ENCODE measurements at places on chromosomes 3 and 15. TPM values are rescaled to one million over a fixed set of nuclear protein-coding genes. Genes with fewer than 3 reads are reported as not detected.

- no peak for DNase-seq
Measured at GRCh38 chr3:81782585-81782984, 21.1 kb upstream of the GBE1 start.

GRCh38 chr3:172666873-172667694 lies 43.8 kb downstream of the NCEH1 start:
- DNase-seq = peak; percentile 57

DNA sequence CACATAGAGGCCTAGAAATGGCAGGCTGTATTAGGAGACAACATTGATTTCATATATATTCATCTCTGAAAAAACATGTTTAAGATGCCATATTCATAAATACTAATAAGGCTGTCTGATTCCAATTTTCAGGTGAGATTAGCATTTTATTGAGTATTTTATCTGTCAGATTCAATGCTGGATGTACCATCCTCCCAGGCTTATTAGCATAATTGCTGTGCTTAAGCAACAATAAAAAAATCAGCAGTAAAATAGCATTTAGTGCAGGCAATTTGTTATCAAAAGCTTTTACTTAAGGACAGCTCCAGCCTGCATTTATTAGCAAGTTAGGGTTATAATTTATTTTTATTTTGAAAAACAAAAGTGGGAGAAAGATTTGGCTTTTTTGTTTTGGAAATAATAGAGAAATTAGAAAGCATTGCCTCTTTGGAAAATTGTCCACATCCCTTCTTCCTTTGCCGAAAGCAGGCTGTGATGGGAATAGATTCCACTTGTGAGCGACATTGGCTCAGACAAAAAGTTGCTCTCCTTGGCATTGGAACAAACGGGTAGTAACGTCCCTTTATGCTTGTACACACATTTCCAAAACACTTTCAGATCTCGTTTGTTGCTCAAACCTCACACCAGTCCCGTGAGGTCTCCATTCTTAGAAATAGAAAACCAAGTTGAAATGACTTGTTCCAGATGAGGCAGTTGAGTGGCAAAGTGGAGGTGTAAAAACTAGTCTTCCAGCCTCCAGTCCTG lies 134.0 kb downstream of the LPP start:
- no peak for DNase-seq

GRCh38 chr3:95228416-95228815 lies 1165.6 kb downstream of the NSUN3 start:
- DNase-seq = no peak

DNA sequence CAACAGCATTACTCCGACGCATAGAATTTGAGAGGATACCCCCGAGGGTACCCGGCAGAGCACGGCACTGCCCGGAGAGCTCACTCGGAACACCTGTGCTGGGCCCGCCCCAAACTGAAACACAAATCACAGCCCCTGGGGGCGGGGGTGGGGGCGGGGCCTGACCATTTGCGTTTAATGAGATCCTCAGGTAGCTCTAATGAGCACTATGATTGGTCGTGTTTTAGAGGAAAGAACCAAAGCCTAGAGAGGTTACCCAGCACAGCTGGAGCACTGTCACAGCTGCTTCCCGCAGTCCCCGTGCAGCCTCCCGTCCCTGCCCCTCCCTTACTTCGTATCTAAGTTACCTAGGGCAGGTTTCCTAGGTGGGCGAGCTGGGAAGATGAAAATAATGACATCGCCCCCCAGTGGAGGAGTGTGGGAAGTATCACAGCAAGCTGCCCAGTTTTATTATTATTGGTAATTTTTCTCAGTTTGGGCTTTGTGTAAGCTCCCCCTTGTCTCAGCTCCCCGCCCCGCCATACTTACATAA lies 187.1 kb downstream of the PDE8A start:
- DNase-seq = no peak

GRCh38 chr3:106276755-106277612 lies 408.2 kb upstream of the CBLB start:
- DNase-seq = no peak

- DNase-seq = no peak
Measured at GRCh38 chr3:136546720-136547119, 205.5 kb downstream of the STAG1 start.

GRCh38 chr3:10774129-10774670 lies 41.8 kb upstream of the SLC6A11 start:
- no peak for DNase-seq

DNA sequence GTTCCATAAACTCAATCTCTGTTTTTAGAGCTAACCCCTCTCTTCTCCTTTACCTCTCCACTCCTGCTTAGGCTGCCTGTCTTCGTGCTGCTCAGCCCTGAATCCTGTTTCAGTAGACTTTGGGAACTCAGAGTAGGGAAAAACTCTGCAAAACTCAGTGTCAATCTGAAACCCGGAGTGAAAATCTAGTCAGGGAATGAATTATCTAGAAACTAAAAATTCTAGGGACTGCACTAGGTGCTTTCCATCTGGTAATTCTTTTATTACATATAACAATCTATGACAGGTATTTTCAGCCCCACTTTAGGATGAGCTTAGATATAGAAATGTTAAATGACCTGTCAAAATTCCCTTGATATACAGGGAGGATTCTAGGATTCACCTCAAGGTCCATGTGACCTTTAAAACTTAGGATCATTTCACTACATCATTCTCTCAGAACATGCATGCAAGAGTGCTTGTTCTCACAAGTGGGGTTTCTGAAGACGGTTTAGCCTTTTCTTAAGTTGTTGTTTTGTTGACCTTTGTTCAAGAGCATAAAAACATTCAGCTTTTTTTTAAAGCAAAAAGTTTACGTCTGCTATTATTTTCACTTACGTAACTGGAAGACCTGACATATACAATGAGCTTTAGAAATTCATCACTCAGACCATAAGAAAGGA lies 108.2 kb upstream of the MBNL1 start:
- no peak for DNase-seq

GRCh38 chr15:27813139-27813538 lies 286.0 kb downstream of the OCA2 start:
- no peak for DNase-seq

- DNase-seq = no peak
Measured at GRCh38 chr3:149234671-149235245, 13.1 kb upstream of the CP start.

GRCh38 chr15:66100761-66101160 lies 152.8 kb downstream of the MEGF11 start:
- DNase-seq = no peak

DNA sequence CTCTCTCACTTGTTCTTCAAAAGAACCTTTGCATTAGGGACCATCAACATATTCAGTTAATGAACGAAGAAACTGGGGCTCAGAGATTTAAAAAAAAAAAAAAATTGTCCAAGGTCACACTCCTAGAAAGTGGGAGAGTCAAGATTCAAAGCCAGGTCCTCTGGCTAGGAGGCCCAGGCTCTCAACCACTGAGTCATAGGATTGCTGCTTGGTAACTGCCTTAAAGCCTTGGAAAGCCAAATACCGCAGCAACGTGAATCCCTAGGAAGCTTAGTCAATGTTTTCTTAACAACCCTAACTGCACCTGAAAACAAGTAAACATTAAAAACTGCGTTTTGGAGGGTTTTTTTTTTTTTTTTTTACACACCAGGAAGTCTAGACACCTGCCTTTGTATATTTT lies 156.8 kb downstream of the WNT5A start:
- DNase-seq = no peak

DNA sequence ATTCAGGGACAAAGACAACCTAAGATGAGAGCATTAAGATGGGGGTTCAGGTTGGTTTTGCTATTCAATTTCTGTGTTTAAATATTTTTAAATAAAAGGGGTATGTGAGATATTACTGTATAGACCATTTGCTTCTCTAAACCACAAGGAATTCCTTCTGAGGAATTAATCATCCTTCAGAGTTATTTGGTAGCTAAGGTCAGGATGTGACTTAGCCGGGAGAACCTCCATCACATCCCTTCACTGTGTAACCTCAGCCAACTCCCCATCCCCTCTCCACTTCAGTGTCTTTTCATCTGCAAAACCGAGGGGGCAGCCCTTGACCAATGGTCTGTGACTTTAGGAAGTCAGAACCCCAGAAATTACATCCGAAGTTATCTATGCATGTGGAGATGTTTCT lies 48.7 kb upstream of the SKOR1 start:
- no peak for DNase-seq

GRCh38 chr3:128416578-128417211 lies 50.0 kb downstream of the DNAJB8 start:
- no peak for DNase-seq

DNA sequence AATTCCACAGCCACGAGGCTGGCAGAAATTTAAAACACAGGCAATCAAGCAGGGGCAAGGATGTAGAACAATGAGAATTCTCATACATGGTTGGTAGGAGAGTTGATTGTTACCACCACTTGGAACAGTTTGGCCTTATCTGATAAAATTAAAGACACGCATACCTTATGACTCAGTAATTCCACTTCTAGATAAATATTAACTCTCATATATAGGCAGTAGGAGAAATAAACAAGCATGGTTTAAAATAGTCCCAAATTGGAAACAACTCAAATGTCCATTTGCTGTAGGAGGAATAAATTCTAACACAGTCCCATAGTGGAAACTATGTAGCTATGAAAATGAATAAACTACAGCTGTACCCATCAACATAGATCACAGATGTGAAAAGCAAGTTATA lies 42.3 kb upstream of the USP3 start:
- no peak for DNase-seq

DNA sequence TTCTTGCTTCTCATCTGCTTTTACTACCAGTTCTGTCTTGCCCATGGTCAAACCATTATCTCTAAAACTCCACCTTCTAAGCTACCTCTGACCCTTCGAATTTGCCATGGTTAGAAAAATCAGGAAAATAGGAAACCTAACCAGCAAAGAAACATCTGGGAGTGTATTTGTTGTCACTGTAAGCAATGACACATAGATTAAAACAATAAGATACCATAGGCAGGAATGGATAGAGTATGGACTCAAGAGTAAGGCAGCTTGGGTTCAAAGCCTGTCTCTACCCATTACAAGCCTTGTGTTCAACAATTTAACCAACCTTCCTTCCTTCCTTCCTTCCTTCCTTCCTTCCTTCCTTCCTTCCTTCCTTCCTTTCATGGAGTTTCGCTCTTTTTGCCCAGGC lies 34.9 kb downstream of the CRTC3 start:
- DNase-seq = no peak

- no peak for DNase-seq
Measured at GRCh38 chr3:57918123-57918837, 89.9 kb upstream of the FLNB start.

DNA sequence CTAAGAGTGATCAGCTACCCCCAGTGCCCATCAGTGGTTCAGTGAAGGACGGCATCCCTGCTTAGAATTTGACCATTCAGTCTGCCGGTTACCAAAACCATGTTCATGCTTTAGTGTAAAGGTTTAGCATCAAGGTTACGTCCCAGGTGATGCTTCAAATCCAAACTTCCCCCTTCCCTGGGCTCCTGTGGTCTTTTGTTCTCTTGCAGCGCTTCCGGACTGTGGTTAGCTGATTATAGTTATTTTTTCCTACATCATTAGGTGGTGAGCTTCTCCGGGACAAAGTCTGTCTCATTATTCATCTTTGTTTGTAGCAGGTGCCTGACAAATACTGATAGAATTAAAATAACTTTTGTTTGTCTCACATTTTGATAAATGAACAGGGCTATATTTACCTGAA lies 28.3 kb upstream of the MYZAP start:
- no peak for DNase-seq

GRCh38 chr15:59587085-59587826 lies 24.3 kb upstream of the GCNT3 start:
- DNase-seq = no peak

DNA sequence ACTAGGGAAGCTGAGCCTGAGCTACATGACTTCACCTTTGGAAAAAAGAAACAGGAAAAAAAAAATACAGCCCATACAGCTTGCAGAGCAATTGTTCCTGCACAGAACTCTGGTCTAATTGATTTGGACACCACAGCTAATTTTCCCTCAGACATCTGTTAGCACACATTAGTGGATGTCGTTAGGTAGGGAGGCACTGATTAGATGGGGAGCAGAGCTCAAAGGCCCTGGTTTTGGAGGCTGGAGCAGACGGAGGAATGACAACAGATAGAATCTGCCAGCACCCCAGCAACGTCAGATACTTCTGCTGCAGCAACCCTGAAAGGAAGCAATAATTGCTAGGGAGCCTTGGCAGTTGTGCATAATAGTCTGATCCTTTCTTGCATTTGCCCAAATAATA lies 398.9 kb downstream of the LSAMP start:
- DNase-seq = no peak

GRCh38 chr3:150117076-150117475 lies 146.4 kb upstream of the PFN2 start:
- no peak for DNase-seq

DNA sequence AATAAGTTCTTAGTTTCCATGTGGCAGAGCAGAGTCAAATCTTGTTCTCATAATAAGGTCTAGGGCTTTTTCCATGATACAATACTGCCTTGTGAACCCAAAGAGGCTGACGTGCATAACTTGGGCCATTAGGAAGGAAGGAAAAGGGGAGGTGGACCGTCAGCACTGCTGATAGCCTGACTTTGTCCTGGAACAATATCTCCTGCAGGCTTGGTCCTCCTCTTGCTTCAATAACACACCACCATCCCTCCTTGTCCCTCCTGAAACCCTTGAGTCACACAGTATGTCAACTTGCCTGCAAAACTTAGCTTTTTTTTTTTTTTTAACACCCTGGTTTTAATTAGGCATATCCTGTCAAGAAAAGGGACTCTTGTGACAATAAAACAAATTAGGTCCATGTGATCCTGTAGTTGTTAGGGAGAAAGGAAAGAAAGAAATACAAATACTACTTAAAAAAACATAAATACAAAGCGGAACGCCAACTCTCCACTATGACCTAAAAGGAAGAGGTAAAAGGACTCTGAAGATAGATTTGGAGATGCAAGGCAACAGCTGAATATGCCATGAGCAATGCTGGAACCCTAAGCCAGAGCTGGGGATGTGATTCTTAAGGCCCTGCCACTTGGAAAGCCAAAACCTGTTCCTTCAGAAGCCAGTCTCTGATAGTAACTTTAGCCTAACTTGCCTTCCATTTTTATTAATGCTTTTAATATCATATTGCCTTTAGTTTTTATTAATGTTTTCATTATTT lies 67.0 kb downstream of the WWTR1 start:
- no peak for DNase-seq

DNA sequence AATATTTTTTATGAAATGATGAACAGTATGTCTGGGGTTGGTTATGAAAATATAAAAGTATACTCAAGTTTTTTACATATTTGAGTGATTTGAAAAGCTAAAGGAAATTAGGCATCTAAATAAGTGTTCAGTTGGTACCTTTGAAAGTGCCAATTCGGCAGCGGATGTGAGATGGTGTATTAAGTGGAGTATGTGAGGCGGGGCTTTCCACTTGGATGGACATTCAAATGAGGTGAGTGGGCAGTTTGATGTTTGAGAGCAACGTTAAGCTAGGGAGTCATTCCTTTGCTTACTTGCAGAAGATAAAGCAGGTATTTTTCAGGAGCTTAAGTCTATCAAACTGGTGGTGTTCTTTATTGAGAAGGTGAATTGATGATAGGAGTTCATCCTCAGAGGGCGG lies 189.0 kb upstream of the GOLIM4 start:
- no peak for DNase-seq

PLCL2 gene
- polyA plus RNA-seq = 16.5 TPM

ZFAND6 gene
- 116 TPM for polyA plus RNA-seq

ZNF717 gene
- 16.4 TPM for polyA plus RNA-seq

TLR9 gene
- polyA plus RNA-seq = 0.17 TPM

RTP3 gene
- not detected for polyA plus RNA-seq

PHLDB2 gene
- polyA plus RNA-seq = 80.3 TPM

CDCP1 gene
- 1.1 TPM for polyA plus RNA-seq

All from left renal cortex interstitium (tissue), 4 donors.